Lung microvascular endothelial cell (primary cell): ENCODE measurements at places on chromosomes 3 and 15. TPM values are rescaled to one million over a fixed set of nuclear protein-coding genes. Genes with fewer than 3 reads are reported as not detected.
A peak's percentile ranks its signal among the peaks of the same experiment; 100 is the strongest.

- peak; percentile 2 for DNase-seq
Measured at GRCh38 chr15:47991357-47991756, 129.4 kb upstream of the SLC24A5 start.

GRCh38 chr15:46080016-46080415 is 445.2 kb downstream of the SQOR start:
- peak; percentile 6 for DNase-seq

DNA sequence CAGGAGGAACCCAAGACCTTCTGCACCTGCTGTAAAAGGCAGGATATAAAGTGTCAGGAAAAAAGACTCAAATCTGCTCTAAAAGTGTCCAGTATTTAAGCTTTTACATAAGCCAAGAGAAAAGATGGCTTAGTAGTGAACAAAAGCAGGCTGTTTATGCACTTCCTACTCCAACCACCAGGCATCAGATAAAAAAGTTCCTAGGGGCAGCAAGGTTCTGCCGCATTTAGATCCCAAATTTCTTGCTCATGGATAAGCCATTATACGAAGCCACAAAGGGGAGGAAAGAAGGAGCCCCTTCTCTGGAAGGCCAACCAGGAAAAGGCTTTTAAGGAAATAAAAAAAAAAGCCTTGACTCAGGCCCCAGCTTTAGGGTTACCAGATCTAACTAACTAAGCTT is 10.6 kb upstream of the SLC9C1 start:
- no peak for DNase-seq

TYRO3 gene
- 1.6 and 2.8 TPM in 2 replicates for total RNA-seq
